ENCODE measurements at places on chromosomes 4 and X.

- no peak for DNase-seq
These were observed 17.2 kb upstream of the GPR173 start for GRCh38 chrX:53031380-53031779.

GRCh38 chrX:129785160-129785947 lies 5.6 kb downstream of the SASH3 start:
- no peak for DNase-seq

DNA sequence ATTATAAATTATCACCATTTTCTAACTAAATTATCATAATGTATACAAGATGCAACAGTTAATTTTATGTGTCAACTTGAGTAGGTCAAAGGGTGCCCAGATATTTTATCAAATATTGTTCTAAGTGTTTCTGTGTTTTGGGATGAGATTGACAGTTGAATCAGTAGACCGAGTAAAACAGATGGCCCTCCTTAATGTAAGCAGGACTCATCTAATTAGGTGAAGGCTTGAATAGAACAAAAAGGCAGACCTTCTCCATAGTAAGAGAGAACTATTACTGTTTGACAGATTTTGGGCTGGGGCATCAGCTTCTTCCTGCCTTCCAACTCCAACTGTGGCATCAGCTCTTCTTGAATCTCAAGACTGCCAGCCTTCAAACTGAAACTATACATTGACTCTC lies 185.8 kb downstream of the TRAM1L1 start:
- no peak for DNase-seq

- no peak for DNase-seq
These were observed 26.1 kb downstream of the GPR174 start for GRCh38 chrX:79170476-79171035.

GRCh38 chr4:159235779-159236368 lies 133.0 kb downstream of the RAPGEF2 start:
- no peak for DNase-seq

GRCh38 chrX:43551590-43551989 lies 104.5 kb upstream of the MAOA start:
- no peak for DNase-seq

DNA sequence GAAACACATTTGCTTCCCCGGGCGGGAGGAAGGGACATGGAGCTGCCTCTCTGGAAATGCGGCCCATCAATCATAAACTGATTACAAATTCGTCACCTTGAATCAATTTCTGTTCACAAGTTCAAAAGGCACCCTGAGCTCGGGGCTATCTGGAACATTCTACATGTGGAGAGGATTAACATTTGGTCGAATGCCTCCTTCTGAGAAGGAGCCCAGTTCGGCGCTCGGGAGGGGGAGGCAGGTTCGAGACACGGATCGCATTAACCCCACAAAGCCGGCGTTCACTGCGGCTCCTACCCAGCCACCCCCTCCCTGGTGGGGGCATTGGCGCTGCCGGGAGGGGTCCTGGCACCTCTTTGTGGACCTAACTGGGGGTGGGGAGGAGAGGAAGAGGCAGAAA lies 108.0 kb downstream of the CPZ start:
- DNase-seq = no peak

DNA sequence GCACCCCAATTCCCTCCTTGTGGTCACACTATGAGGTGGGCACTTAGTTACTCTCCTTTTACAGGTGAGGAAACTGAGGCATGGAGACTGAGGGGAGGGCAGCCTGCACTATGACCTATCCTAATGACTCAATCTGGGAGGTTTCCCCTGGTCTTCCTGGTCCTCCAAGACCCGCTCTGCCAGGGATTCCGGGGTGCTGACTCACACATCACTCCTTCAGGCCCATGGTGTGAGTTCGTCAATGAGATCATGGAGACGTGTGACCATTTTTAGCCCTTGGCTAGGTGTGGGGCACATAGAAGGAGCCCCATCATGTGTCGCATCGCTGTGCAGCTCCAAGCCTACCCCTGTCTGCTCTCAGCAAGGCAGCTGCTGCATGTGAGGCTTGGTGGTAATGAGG lies 32.4 kb upstream of the BCOR start:
- DNase-seq = no peak

DNA sequence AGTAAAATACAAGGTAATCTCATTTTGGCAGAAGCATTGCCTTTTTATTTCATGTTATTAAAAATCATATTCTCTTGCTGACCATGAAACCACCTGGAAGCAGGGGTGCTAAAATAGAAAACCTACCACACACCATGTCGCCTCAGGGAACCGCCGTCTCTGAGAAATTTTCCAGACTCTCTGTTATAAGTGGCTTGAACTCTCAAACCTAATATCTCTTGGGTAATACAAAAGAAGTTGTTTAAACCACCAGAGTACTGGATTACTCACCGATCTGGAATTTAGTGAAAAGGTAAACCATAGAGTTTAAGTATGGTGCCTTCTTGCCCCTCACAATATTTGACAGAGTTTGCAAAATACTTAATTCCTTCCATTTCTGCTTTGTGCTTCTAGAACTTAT lies 27.7 kb downstream of the ENPP6 start:
- no peak for DNase-seq

DNA sequence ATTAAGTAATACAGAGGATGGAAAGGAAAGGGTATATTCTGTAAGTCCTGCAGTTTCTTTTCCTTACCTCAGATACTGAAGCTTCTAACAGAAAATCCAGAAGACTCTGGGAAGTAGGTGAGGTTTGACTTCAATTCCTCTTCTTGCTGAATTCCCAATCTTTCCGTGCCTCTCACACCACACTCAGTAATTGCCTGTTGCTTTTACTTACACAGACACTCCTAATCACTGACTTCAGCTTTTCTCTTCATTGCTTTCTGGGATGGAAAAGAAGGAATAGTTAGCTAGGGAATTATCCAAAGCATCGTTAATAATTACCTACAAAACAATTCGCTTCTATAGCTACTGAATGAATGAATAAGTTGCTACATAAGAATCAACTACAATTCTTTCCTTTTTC lies 163.6 kb downstream of the FBXO8 start:
- DNase-seq = no peak

- no peak for DNase-seq
These were observed 106.0 kb upstream of the ARHGAP24 start for GRCh38 chr4:85368932-85369331.

- no peak for DNase-seq
These were observed 89.6 kb downstream of the KCNIP4 start for GRCh38 chr4:21858971-21859370.

DNA sequence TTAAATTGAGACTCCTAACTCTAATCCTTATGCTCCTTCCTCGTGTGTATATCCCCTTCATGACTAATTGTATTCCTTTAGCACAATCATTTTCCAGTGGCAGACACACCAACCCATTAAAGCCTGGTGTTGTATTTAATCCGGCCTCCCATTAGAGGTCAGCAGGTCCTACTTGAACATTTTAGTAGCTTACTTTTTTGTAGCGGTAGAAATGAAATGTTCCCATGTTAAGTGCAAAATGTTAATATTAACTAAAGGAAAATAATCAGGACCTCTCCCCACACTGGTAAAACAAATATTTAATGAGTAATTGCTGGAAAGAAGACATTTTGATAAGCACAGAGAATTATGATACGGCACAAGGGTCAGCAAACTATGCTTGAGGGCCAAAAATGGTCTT lies 3.4 kb downstream of the RAB33B start:
- DNase-seq = no peak

DNA sequence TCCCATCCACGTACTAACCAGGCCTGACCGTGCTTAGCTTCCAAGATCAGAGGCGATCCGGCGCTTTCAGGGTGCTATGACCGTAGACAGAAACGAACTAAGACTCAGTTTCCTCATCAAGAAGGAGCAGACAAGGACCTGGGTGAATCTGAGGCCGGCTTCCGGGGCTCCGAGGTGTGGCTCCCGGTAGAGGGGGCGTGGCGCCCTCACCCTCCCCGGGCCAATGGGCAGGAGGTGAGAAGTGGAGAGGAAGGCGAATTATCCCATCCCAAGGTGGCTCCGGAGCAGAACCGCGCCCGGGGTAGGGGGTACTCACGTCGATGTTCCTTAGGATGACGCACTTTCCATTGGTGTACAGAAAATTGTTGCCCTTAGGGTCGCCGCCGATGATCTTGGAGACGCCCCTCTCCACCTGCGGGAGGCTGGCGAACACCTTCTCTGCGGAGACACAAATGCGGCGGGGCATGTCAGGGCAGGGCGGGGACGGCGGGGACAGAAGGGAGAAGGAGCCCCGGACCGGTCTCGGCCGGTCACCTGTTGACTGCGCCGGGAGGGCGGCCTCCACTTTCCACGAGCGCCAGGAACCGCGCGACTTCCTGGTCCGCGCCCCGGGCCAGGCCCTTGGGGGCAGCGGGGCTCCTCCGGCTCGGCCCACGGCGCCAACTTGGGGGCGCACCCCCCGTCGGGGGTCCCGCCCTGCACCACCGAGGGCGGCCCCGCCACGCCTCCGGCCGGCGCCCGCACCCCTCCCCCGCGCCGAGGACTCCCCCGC lies 616 bp downstream of the WDR1 start:
- DNase-seq = no peak

- no peak for DNase-seq
These were observed 1072.8 kb upstream of the PABPC4L start for GRCh38 chr4:135274416-135274815.

DNA sequence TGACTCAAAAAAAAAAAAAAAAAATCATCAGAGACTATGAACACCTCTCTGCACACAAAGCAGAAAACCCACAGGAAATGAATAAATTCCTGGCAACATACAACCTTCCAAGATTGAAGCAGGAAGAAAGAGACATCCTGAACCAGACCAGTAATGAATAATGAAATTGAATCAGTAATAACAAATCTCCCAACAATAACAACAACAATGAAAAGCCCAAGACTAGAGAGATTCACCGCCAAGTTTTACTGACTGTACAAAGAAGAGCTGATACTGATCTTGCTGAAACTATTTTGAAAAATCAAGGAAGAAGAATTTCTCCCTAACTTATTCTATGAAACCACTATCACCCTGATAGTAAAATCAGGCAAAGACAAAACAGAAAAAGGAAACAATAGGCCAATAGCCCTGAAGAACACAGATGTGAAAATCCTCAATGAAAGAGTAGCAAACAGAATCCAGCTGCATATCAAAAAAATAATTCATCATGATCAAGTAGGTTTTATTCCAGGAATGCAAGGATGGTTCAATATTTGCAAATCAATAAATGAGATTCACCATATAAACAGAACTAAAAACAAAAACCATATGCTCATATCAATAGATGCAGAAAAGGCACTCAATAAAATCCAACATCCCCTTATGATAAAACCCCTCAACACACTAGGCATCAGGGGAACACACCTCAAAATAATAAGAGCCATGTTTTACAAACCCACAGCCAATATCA lies 31.0 kb upstream of the PLK4 start:
- no peak for DNase-seq

DNA sequence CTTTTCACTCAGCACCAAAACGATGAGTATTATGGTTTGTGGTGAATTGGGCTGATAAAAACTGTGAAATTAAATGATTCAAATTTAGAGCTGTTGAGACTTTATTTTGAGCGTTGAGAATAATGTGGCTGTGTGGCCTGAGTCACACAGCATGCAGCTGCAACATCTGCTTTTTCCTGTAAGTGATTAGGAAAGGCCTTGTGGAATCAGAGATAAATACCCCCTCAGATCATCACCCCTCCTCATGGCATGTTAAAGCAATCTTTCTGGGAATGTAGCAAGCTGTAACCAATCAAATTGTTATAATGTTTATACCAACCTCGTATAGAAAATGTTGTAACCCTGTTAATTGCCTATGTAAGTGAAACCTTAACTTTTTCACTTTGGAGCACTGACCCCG lies 90.0 kb upstream of the GRPR start:
- no peak for DNase-seq

DNA sequence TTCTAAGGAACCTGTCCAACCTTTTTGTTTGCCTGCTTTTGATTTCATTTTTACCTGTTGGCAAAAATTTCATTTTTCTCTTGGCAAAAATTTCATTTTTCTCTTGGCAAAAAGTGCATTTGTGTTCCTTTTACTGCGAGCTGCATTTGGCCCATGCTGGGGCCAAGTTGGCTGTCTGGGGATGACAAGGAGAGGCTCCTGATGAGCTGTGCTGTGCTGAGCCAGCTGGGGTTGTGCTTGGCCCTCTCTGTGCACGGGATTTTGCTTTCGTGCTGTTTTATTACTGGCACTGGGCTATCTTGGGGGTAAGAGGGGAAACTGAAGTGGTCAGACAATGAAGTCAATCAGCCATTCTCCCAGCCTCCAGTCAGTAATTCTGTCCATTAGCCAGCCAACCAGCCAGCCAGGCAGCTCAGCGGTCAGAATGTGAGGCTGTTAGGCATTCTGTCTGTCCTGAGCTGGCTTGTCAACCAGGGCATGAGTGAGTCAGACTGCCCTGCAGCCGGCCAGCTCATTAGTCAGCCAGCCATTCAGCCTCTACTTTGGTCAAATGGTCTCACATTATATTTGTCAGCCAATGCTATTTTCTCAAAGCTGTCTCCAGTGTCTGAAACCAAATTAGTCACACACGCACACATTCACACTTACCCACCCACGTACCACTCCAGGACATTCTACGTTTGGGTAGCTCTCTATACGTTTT lies 56.9 kb upstream of the PRPS1 start:
- no peak for DNase-seq

GRCh38 chr4:30380404-30380998 lies 339.7 kb upstream of the PCDH7 start:
- no peak for DNase-seq

GRCh38 chrX:15877380-15877779 lies 22.8 kb upstream of the AP1S2 start:
- no peak for DNase-seq

- no peak for DNase-seq
These were observed 11.4 kb downstream of the MCUB start for GRCh38 chr4:109571494-109571893.

DNA sequence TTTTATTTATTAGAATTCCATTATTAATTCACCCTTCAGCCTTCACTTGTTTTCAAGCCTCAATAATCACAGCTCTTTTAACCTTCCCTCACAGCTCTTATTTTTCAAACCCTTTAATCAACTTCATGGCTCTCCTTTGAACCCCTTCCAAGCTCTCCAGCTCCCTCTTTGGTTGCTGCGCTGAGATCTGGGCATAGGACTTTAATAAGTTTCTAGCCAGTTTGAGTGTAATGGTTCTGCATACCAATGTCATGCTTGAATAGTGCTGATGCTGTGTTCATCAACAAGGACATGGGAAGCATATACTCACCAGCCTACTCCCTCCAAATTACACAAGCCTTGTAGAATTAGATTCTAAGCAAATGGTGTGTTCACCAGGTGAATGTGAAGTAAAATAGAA lies 3.5 kb upstream of the RNF212 start:
- DNase-seq = no peak

GRCh38 chrX:43741843-43742573 lies 85.9 kb downstream of the MAOA start:
- DNase-seq = no peak

GRCh38 chr4:2406406-2406805 lies 12.0 kb downstream of the ZFYVE28 start:
- no peak for DNase-seq

- DNase-seq = no peak
These were observed 161.7 kb downstream of the RBMX2 start for GRCh38 chrX:130563476-130563875.

GRCh38 chr4:168765726-168766125 lies 244.3 kb downstream of the CBR4 start:
- DNase-seq = no peak
